H9 (cell line): ENCODE measurements at places on chromosomes 6 and 20. TPM values are rescaled to one million over a fixed set of nuclear protein-coding genes. Genes with fewer than 3 reads are reported as not detected.

Gene RSPH4A
- 0.31 and 0.33 TPM in 2 replicates for total RNA-seq

Gene SOX18
- 1.6 and 2.0 TPM in 2 replicates for total RNA-seq

Gene MATN4
- 0.11 TPM in 1 of 2 replicates, not detected in the other for total RNA-seq

Gene ZSCAN16
- 9.8 and 11.0 TPM in 2 replicates for total RNA-seq

Gene SLPI
- total RNA-seq, result not detected in 2 replicates

Gene HLA-DQA1
- 0.68 and 1.7 TPM in 2 replicates for total RNA-seq

Gene TMEM200A
- total RNA-seq, result 6.1 and 6.4 TPM in 2 replicates

Gene DLL1
- total RNA-seq, result 2.7 and 2.8 TPM in 2 replicates

Gene DEFB124
- total RNA-seq, result not detected in 2 replicates

Gene PROKR2
- 0.44 and 0.46 TPM in 2 replicates for total RNA-seq

Gene TNFRSF6B
- 0.86 TPM in 1 of 2 replicates, not detected in the other for total RNA-seq

Gene SLC24A3
- 0.83 and 1.1 TPM in 2 replicates for total RNA-seq
